ENCODE measurements at places on chromosomes 2 and 18.

DNA sequence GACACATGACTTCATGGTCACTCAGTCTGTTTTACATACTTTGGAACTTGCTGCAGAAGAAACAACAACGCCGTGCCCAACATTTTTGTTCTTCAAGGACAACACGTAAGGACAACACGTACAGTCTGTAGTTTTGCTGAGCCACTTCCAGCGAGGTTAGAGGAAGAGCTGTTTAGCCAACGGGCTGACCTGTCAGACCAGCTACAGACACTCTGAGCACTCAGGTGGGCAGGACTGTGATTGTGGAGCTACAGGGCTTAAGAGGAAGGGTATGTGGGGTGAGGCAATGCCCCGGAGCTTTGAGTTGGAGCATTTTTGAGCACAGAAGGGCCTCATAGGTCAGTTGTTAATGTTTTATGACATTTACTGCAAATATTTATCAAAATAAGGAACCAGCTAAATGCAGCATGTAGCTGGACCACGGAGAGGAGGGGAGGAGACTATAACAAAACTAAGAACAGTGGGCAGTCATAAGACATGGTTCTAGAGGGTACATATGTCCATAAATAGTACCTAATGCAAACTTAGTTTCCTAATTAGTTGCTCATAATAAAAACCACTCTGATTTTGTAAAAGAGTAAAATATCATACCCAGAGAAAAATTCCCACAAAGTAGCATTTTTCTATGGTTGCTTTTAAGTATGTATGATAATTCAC lies 26.3 kb upstream of the NPC1 start:
- no peaks in the 10 kb centered on the region for H3K36me3 ChIP-seq
- H3K4me1 ChIP-seq = no peaks in the 10 kb centered on the region
- H3K27ac ChIP-seq = no peak overlapping the region
- DNase-seq = no peak
- H3K4me3 ChIP-seq = no peak overlapping the region

GRCh38 chr2:44817256-44817655 lies 124.2 kb upstream of the SIX3 start:
- no peaks in the 10 kb centered on the region for H3K4me1 ChIP-seq
- no peak overlapping the region for H3K4me3 ChIP-seq
- peaks cover 22% of the 10 kb centered on the region for H3K27me3 ChIP-seq
- no peak for DNase-seq
- no peaks in the 10 kb centered on the region for H3K36me3 ChIP-seq

DNA sequence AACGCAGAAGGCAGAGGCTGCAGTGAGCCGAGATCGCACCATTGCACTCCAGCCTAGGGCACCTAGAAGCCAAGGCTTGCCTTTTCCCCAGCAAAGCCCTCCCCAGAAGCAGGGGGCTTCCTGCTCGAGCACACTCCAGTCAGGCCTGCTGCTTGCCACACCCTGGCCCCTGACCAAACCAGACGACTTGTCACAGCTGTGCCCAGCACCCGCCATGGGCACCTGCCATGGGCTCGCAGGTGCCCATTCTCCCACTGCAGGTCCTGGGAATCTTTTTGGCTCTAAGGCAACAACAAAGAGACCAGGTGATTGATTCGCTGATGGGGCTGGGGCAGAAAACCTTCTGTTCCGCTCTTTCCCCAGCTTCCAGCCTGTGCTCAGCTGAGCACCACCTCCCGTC lies 4.9 kb downstream of the KCNK3 start:
- no peak overlapping the region for H3K27ac ChIP-seq
- no peaks in the 10 kb centered on the region for H3K4me1 ChIP-seq
- H3K27me3 ChIP-seq = peaks cover 29% of the 10 kb centered on the region
- no peak for DNase-seq

DNA sequence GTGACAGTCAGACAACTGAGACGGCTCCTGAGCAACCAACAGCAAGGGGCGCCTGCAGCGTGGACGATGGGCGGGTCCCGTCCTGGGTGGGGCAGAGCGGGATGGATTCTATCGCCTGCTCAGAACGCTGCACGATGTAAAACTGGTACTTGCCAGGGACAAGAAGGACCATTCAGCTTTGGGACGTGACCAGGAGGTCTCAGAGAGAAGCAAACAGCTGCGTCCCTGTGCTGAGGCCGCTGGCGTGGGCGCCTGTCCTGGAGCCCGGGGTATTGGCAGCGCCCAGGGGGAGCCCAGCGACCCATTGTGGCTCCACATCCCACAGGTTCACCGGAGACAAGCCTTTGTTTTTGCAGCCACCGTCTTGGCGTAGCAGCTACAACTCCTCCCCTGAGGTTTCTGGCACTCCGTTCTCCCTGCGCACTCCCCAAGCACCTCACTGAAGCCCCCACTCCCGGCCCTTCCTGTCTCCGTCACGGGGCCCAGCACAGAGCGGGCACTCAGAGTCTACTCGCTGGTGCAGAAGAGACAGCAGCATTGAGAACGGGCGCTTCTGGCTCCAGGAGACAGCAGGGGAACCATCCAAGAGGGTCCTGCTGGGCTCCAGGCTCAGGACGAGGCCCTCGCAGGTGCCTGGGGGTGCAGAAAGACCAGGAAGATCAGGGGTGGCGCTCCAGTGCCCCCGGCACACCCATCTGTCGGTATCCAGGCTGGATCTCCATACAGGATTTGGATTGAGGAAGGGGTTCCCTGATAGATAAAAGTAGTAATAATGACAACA lies 22.1 kb upstream of the KCNG2 start:
- no peak for DNase-seq
- no peaks in the 10 kb centered on the region for H3K36me3 ChIP-seq
- H3K27me3 ChIP-seq = no peaks in the 10 kb centered on the region

GRCh38 chr2:158142568-158143332 lies 41.1 kb downstream of the UPP2 start:
- no peak overlapping the region for H3K4me3 ChIP-seq
- peaks cover 2% of the 10 kb centered on the region for H3K4me1 ChIP-seq
- DNase-seq = no peak
- no peaks in the 10 kb centered on the region for H3K36me3 ChIP-seq
- peaks cover 4% of the 10 kb centered on the region for H3K27me3 ChIP-seq
- no peak overlapping the region for H3K27ac ChIP-seq

DNA sequence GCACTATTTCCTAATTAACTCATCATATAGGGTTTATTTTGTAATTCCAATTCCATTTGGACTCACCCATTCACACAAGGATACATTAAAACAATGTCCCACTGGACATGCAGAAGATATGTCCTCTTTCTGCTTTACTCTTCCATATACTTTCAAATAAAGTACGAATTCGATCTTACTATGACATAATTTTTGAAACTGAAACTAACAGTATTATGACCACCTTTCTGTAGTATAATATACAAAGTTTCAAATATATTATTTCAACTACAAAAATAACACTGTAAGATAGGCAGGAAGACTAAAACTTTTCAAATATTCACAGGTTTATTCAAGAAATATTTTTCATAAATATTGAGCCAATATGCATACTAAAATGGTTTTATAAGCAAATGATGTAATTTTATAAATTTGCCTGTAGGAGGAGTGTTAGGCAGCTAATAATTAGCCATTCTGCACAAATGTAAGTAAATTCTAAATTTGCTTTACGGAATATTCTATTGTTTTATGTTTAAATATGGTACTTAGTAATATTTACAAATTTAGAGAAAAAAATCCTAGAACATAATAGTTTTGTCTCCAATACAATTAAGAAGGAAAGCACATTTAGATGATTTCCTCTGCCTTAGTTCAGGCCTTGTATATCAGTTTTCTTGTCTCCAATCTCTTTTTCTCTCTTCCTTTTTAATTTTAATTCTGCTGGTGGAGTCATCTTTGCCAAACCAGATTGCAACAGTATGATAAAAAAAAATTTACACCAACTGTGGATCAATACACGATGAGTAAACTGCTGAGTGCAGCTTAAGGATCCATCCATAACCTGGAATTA lies 85.9 kb downstream of the CERKL start:
- DNase-seq = no peak
- H3K27ac ChIP-seq = no peak overlapping the region
- H3K4me1 ChIP-seq = no peaks in the 10 kb centered on the region

- no peaks in the 10 kb centered on the region for H3K36me3 ChIP-seq
- H3K4me3 ChIP-seq = no peak overlapping the region
- H3K27ac ChIP-seq = no peak overlapping the region
- no peaks in the 10 kb centered on the region for H3K27me3 ChIP-seq
- DNase-seq = no peak
- H3K4me1 ChIP-seq = no peaks in the 10 kb centered on the region
Measured at GRCh38 chr2:150332383-150332782, 155.1 kb downstream of the RND3 start.

DNA sequence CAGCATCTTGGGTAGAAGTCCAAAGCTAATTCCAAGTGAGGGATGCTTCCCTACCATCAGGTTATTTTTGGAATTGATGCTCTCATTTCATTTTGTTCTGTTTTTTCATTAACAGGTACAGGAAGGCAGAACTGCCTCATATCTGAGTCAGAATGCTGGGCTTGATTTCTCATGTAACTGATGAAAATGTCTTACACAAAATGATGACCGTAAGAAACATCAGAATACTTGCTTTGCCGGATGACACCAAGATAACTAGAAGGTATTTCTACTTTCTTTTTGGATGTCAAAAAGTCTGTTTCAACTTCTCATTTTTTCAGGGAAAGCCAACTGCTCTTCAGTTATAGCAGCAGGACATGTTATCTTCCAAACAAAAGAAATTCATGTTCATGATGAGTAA lies 62.6 kb downstream of the ETAA1 start:
- no peak overlapping the region for H3K4me3 ChIP-seq
- no peak overlapping the region for H3K27ac ChIP-seq
- H3K36me3 ChIP-seq = no peaks in the 10 kb centered on the region
- no peaks in the 10 kb centered on the region for H3K4me1 ChIP-seq
- DNase-seq = no peak

- H3K27ac ChIP-seq = no peak overlapping the region
- DNase-seq = no peak
- H3K4me1 ChIP-seq = no peaks in the 10 kb centered on the region
- no peaks in the 10 kb centered on the region for H3K27me3 ChIP-seq
- no peak overlapping the region for H3K4me3 ChIP-seq
Measured at GRCh38 chr2:193743089-193743488, 1548.4 kb upstream of the TMEFF2 start.

GRCh38 chr18:30486856-30487255 lies 555.7 kb downstream of the DSC3 start:
- H3K36me3 ChIP-seq = no peaks in the 10 kb centered on the region
- DNase-seq = no peak
- H3K4me1 ChIP-seq = no peaks in the 10 kb centered on the region
- H3K4me3 ChIP-seq = no peak overlapping the region

GRCh38 chr2:178263159-178263860 lies 69.0 kb downstream of the OSBPL6 start:
- peaks cover 3% of the 10 kb centered on the region for H3K27me3 ChIP-seq
- no peak for DNase-seq
- H3K4me1 ChIP-seq = no peaks in the 10 kb centered on the region
- H3K36me3 ChIP-seq = no peaks in the 10 kb centered on the region

GRCh38 chr2:204899983-204900382 lies 354.7 kb downstream of the PARD3B start:
- peak overlapping the region; percentile 47 for H3K27ac ChIP-seq
- DNase-seq = no peak
- H3K27me3 ChIP-seq = no peaks in the 10 kb centered on the region
- peaks cover 36% of the 10 kb centered on the region for H3K36me3 ChIP-seq
- peak overlapping the region; percentile 43 for H3K4me3 ChIP-seq

DNA sequence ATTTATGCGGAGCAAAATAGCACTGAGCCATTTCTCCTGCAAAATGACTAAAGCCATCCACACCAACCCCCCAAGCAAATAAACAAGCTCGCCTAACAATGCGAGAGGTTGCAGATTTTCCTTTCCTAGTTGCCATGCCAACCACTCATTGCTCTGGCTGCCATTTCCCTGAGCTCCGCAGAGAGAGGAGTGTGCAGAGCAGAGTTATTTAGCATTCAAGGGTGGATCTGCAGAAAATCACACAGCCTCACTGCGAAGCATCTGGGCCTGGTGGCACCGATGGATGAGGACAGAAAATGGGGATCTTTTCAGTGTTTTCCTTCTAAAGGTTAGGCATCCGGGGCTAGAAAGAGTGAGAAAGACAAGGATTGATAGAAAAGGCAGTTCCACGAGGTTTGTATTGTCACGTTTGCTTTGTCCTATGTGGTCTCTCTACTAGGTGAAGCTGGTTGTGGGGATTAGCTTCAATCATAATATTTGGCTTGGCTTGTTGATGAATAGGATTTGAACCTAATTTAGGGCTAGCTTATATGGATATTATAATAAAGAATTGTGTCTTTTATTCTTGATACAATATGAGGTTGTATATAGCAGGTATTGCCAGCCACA lies 110.2 kb upstream of the UNC80 start:
- no peak for DNase-seq
- H3K4me3 ChIP-seq = no peak overlapping the region
- no peak overlapping the region for H3K27ac ChIP-seq
- no peaks in the 10 kb centered on the region for H3K4me1 ChIP-seq
- no peaks in the 10 kb centered on the region for H3K36me3 ChIP-seq
- H3K27me3 ChIP-seq = no peaks in the 10 kb centered on the region

- H3K27me3 ChIP-seq = no peaks in the 10 kb centered on the region
- H3K27ac ChIP-seq = no peak overlapping the region
- peaks cover 2% of the 10 kb centered on the region for H3K4me1 ChIP-seq
- H3K4me3 ChIP-seq = no peak overlapping the region
Measured at GRCh38 chr2:168064011-168064998, 183.1 kb downstream of the STK39 start.

- DNase-seq = no peak
- H3K27ac ChIP-seq = no peak overlapping the region
- no peaks in the 10 kb centered on the region for H3K27me3 ChIP-seq
Measured at GRCh38 chr2:128782411-128783192, 463.9 kb upstream of the HS6ST1 start.
